ENCODE measurements at places on chromosomes 16 and 17. TPM values are rescaled to one million over a fixed set of nuclear protein-coding genes. Genes with fewer than 3 reads are reported as not detected.
A peak's percentile ranks its signal among the peaks of the same experiment; 100 is the strongest.

GRCh38 chr17:55607731-55608341 lies 96.6 kb upstream of the SMIM36 start:
- no peaks in the 10 kb centered on the region for H3K36me3 ChIP-seq
- peaks cover 40% of the 10 kb centered on the region for H3K4me1 ChIP-seq
- no peak for DNase-seq
- H3K27ac ChIP-seq = no peak overlapping the region
- H3K27me3 ChIP-seq = no peaks in the 10 kb centered on the region

GRCh38 chr17:50946891-50947781 lies 81.0 kb upstream of the TOB1 start:
- peaks cover 46% of the 10 kb centered on the region for H3K4me1 ChIP-seq
- H3K36me3 ChIP-seq = no peaks in the 10 kb centered on the region
- H3K27me3 ChIP-seq = no peaks in the 10 kb centered on the region

GRCh38 chr17:66227212-66228045 lies 1.8 kb downstream of the APOH start:
- H3K4me1 ChIP-seq = no peaks in the 10 kb centered on the region
- H3K27ac ChIP-seq = no peak overlapping the region
- no peaks in the 10 kb centered on the region for H3K36me3 ChIP-seq

DNA sequence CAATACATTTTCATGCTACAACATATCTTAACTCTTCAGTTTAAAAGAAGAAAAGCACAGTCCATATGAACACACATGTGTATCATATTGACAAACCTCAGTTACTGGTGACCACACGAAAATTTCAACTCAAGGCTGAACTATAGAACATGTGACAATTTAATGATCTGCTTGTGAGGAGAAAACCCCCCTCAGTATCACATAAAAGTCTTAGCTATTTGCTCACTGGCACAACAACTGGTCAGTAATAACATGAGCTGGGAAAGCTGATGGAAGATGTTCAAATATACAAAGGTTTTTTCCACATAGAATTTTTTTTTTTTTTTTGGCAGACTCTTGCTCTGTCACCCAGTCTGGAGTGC lies 19.5 kb downstream of the ZNF652 start:
- H3K4me3 ChIP-seq = peak overlapping the region; percentile 11
- DNase-seq = no peak
- H3K4me1 ChIP-seq = peaks cover 67% of the 10 kb centered on the region
- H3K27ac ChIP-seq = peak overlapping the region; percentile 44
- H3K27me3 ChIP-seq = no peaks in the 10 kb centered on the region
- H3K36me3 ChIP-seq = no peaks in the 10 kb centered on the region

DNA sequence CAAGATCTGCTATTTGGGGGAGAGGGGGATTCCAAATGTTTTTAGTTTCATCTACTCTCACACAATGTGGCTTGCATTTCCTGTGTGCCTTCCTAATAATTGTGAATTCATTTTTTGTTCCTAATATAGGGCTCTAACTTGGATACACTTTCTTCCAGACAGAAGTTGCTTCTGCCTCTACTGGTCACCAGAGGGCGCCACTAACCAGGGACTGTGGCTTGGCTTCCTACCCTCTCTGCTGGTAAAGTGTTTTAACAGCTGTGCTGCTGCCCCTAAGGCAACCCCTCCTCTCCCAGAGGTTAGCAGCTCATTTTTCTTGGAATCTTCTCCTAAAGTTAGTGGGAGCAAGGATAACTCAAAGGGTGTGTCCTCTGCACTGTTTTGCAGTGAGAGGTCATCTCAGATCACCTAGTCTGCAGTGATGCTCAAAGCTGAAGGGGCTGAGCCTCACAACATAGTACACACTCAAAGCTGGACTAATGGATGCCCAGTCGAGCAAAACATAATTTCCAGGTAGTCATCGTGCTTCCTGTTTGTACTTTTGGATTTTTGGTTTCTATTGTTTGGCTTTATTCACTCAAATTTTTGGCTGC lies 5.0 kb upstream of the PRSS54 start:
- H3K27ac ChIP-seq = no peak overlapping the region
- no peak for DNase-seq
- no peaks in the 10 kb centered on the region for H3K36me3 ChIP-seq
- no peak overlapping the region for H3K4me3 ChIP-seq
- no peaks in the 10 kb centered on the region for H3K27me3 ChIP-seq

DNA sequence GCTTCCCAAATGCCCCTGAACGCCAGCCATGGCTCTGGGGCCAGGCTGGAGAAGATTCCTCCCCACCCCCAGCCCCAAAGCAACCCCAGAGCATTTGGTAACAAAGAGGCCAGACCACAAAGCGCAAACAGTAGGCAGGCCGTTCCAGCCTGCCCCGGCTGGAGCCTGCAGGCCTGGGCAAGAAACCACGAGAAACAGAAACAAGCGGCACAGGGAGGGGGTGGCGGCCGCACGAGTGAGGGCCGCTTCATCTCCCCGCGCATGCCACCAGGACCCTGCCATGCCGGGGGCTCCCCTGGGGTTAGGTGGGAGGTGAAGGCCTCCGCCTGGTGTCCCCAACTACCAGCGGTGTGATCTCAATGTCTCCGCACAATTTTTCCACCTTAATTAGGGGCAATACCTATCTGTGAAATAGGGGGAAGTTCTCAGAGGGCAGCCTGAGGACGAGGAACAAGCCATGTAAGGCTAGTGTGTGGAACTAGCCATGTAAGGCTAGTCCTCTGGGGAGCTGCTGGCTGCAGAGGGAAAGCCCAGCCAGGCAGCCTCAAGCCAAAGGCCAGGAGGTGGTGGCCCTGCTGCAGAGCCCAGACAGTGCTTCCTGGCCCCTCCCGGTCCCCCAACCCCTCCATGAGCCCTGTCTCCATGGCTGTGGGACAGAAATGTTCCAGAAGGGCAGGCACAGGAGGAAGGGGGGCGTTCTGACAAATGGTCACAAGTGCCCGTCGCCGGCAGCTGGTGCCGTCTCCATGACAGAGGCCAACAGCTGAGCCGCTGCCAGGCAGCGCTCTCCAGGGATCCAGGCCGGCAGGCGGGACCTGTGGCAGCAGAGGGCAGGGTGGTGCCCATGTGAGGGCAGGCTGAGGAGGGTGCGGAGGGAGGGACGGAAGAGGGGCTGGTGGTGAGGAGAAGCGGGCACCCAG lies 14.5 kb upstream of the MTSS2 start:
- H3K4me1 ChIP-seq = peaks cover 100% of the 10 kb centered on the region
- no peaks in the 10 kb centered on the region for H3K36me3 ChIP-seq
- DNase-seq = no peak
- peak overlapping the region; percentile 94 for H3K27ac ChIP-seq
- no peaks in the 10 kb centered on the region for H3K27me3 ChIP-seq

GRCh38 chr17:30376621-30377452 lies 1.9 kb upstream of the CPD start:
- H3K36me3 ChIP-seq = no peaks in the 10 kb centered on the region
- no peak overlapping the region for H3K27ac ChIP-seq
- peaks cover 37% of the 10 kb centered on the region for H3K4me1 ChIP-seq
- no peaks in the 10 kb centered on the region for H3K27me3 ChIP-seq
- no peak for DNase-seq
- H3K4me3 ChIP-seq = no peak overlapping the region

GRCh38 chr17:22463110-22463850 lies 771.0 kb downstream of the KCNJ18 start:
- H3K4me3 ChIP-seq = no peak overlapping the region
- no peak overlapping the region for H3K27ac ChIP-seq
- no peaks in the 10 kb centered on the region for H3K36me3 ChIP-seq
- H3K27me3 ChIP-seq = no peaks in the 10 kb centered on the region
- no peak for DNase-seq

GRCh38 chr16:69928856-69929400 lies 22.2 kb upstream of the CLEC18A start:
- peaks cover 33% of the 10 kb centered on the region for H3K36me3 ChIP-seq
- no peak overlapping the region for H3K27ac ChIP-seq
- no peak for DNase-seq
- H3K27me3 ChIP-seq = no peaks in the 10 kb centered on the region
- H3K4me3 ChIP-seq = no peak overlapping the region

DNA sequence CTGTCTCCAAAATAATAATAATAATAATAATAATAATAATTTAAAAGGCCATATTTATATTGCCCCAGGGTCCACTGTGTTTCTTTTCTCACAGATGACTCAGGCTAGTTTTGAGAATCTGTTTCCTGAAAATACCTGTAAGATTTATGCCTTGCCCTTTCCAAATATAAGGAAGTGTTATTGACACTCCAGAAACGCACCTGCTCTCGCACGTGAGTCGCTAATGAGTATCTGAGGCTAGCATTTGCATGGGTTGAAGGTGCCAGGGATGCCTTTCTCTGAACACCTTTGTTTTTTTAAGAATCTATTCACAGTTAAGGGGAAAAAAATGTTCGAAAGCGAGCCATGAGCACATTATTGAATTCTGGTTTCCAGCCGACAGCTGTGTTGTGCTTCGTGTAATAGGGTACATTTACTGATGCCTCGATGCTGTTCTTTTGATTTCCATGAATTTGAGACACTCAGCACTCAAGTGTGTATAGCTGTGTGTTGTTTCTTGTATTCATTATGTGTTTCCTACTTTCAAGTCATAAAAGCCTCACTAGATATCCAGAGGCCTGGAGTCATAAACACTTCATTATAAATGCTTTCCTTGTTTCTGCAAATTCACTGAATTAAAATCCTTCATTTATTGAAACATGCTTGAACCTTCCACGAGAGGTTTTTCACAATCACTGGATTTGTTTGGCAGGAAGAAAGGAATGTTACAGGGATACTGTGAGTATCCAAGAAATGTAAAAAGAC lies 45.0 kb upstream of the NOL11 start:
- H3K4me3 ChIP-seq = no peak overlapping the region
- no peaks in the 10 kb centered on the region for H3K36me3 ChIP-seq
- DNase-seq = no peak

DNA sequence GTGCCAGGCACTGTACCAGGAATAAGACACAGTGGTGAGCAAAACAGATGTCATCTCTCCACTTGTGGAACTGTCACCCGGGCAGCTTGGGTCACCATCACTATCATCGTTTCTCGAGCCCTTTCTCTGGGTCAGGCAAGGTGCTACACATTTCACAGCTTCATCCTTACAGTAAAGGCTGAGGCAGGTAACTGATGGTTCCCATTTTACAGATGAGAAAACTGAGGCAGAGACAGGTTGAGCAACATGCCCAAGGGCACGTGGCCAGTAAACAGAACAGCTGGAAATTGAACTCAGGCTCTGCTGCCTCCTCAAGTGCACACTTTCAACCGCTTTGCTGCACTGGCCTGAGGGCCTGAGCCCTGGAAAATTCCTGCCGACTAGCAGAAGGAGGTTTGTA lies 294.6 kb downstream of the XYLT1 start:
- no peaks in the 10 kb centered on the region for H3K36me3 ChIP-seq
- H3K27ac ChIP-seq = no peak overlapping the region
- peaks cover 9% of the 10 kb centered on the region for H3K4me1 ChIP-seq
- no peaks in the 10 kb centered on the region for H3K27me3 ChIP-seq
- H3K4me3 ChIP-seq = no peak overlapping the region

DNA sequence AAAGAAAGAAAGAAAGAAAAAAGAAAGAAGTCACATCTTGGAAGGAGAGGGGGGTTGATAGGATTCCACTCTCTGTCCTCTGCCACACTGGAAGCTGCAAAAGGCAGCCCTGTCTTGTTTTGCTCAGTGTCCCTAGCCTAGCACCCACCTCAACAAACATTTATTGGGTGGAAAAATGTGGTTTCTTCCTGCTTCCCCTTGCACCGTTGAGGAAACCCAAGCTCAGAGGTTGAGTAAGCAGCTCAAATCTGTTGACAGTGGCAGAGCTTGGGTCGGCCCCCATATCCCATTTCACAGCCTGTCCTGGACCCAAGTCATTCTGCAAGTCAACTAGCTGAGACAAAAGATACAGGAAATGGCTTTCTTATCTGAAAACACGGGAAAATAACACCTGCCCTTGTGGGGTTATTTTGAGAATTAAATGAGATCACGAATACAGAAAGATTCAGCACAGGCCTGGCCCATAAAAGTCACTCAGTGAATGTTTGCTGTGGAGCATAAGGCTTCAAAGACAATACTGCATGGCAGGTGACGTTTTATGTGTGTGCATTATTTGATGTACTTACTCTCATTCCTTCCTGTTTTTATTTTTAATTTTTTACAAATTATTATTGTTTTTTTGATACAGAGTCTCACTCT lies 63.6 kb downstream of the SCNN1B start:
- H3K4me3 ChIP-seq = no peak overlapping the region
- DNase-seq = no peak
- no peak overlapping the region for H3K27ac ChIP-seq
- H3K4me1 ChIP-seq = no peaks in the 10 kb centered on the region
- no peaks in the 10 kb centered on the region for H3K27me3 ChIP-seq

- DNase-seq = peak; percentile 42
- H3K36me3 ChIP-seq = no peaks in the 10 kb centered on the region
Measured at GRCh38 chr17:34113089-34113488, 142.0 kb upstream of the CCL2 start.

GRCh38 chr17:63675607-63676546 lies 24.0 kb downstream of the LIMD2 start:
- peak overlapping the region; percentile 12 for H3K4me3 ChIP-seq
- H3K27me3 ChIP-seq = no peaks in the 10 kb centered on the region
- H3K36me3 ChIP-seq = peaks cover 7% of the 10 kb centered on the region
- peak overlapping the region; percentile 58 for H3K27ac ChIP-seq
- peaks cover 41% of the 10 kb centered on the region for H3K4me1 ChIP-seq

DNA sequence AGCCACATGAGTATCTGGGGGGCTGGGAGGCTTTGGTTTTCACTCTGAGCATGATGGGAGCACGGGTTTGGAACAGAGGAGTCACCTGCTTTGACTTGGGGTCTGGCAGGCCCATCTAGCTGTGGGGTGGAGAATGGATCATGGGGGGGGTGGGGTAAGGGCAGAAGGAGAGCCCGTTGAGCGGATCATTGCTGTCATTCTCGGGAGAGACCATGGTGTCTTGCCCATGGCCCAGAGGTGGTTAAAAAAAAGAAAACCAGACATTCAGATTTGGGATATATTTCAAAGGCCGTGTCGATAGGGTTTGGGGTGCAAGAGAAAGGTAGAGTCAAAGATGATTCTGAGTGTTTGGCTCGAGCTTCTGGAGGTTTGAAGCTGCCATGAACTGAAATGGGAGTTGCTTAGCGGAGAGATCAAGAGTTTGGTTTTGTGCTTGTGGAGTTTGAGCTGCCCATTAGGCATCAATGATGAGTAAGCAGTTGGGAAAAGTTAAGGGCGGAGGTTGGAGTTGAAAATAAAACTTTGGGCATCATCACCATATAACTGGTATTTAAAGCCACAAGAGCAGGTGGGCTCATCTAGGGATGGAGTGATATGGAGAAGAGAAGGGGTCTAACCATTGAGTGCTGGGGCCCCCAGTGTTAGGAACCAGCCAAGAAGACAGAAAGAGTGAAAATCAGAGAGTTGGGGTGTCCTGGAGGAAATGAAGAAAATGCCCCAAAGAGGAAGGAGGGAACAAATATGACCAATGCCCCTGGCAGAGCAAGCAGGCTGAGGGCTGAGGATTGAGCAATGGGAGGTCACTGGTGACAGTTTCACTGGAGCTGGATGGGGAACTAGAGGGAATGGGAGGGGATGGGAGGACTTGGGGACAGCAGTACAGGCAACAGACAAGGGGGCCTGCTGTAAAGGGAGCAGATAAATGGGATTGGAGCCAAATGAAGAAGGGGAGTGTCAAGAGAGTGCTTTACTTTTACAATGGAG lies 1.9 kb downstream of the NOD2 start:
- H3K27me3 ChIP-seq = no peaks in the 10 kb centered on the region
- no peak for DNase-seq
- no peak overlapping the region for H3K4me3 ChIP-seq
- H3K4me1 ChIP-seq = peaks cover 46% of the 10 kb centered on the region
- no peaks in the 10 kb centered on the region for H3K36me3 ChIP-seq

The PNMT gene
- 5.6 TPM for total RNA-seq

The SCARF1 gene
- total RNA-seq = 26.3 TPM

The LGALS9B gene
- total RNA-seq = 0.98 TPM

The CA4 gene
- total RNA-seq = not detected

The HAS3 gene
- 25.8 TPM for total RNA-seq

The NT5C gene
- total RNA-seq = 98.5 TPM

The KAT8 gene
- total RNA-seq = 76.6 TPM

The NHLRC4 gene
- total RNA-seq = 0.74 TPM

The TEKT5 gene
- total RNA-seq = not detected

The MYH2 gene
- not detected for total RNA-seq

The PABPN1L gene
- total RNA-seq = not detected

The TEX19 gene
- total RNA-seq = not detected

The UBN1 gene
- 17.2 TPM for total RNA-seq
